Foreskin fibroblast (primary cell): ENCODE measurements at places on chromosomes 4 and X.

DNA sequence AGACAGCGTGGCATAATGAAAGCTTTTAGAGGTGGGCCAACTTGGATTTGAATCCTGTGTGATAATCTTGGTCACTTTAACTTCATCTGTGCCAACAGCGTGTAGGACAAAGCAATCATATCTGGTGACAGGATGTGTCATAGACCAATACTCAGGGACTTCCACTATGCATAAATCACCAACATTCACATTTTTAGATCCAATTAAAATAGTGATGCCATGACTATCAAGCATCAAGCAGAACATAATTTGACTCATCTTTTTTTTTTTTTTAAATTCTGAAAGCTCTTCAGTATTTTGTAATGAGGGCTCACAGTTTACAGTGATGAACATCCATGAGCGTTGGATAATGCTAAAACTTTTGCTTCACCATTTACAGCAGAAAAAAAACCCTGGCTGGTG is 27.3 kb upstream of the RAPGEF2 start:
- DNase-seq: peak; percentile 56

GRCh38 chr4:141637565-141637964 is 1.2 kb downstream of the IL15 start:
- no peak for DNase-seq

- DNase-seq: no peak
These were observed 480.2 kb downstream of the SMARCA1 start for GRCh38 chrX:129043138-129043537.

GRCh38 chr4:26085551-26085950 is 171.5 kb downstream of the SMIM20 start:
- peak; percentile 47 for DNase-seq

DNA sequence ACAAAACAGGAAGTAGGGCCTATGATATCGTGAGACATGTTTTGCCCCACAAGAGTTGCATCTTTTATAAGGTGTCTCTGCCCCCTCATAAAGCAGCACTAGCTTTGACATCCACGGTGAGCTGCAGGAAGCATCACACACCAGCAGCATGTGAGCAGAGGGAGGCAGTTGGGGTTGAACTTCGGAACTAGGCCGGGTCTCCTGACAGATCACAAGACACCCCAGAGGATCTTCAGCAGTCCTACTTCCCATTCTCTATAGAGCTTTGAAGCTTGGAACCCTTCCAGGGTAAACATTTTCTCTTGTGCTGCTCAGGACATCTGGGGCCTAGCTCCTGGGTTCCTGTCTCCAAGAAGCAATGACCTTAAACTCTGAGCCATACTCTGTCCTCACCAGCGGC is 27.5 kb downstream of the YY2 start:
- no peak for DNase-seq

DNA sequence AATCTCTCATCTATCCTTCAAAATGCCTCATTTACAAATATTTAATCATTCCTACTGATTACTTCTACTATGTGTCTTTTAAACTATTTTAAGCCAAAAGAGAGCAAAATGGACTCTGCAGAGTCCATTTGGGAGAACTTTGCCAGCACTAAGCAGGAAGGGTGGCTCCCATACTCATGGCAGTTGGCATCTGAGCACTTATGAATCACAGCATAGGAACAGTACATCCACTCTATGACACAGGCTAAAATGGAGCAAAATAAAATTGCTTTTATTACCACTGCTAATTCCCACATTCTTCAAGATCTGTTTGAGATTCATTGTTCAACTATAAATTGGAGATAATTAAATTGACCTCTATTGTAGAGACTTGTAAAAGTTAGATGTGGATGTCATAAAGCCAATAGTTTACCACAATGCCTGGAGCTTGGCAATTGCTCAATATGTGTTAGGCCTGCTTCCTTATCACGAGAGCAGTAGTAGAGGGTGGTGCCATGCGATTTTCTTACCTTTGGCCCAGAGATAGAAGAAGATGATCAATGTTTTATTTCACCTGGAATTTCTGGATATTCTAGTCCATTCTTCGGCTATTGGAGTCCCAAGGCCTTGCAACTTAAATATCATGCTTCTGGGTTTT is 19.1 kb downstream of the HPGD start:
- peak; percentile 39 for DNase-seq

- DNase-seq: no peak
These were observed 32.4 kb downstream of the SLC2A9 start for GRCh38 chr4:9988933-9989332.

DNA sequence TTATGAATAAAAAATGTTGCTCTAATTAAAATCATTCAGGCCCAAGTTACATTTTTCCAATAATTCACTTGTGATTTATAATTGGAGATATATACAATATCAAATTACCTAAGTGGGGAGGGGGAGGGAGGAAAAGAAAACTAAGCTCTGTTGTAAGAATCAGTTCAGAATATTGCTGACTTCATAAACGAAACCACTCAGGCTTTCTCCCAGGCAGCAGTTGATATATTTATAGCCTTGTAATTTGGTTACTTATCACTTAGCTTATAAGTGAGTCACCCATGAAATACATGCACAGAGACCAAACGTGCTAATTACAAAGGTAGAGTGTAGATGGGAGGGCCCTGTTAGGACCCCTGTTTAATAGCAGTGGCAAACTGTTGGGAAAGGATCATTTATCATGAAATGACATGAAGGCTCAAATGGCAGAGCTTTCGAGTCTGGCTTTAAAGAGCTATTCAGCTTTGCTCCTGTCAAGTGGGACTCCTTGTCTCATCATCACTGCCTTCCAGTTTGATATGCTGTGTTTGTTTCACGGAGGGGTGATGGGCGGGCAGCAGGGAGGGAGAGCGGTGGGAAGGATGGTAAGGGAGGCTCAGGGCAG is 105.6 kb upstream of the PGRMC2 start:
- no peak for DNase-seq

DNA sequence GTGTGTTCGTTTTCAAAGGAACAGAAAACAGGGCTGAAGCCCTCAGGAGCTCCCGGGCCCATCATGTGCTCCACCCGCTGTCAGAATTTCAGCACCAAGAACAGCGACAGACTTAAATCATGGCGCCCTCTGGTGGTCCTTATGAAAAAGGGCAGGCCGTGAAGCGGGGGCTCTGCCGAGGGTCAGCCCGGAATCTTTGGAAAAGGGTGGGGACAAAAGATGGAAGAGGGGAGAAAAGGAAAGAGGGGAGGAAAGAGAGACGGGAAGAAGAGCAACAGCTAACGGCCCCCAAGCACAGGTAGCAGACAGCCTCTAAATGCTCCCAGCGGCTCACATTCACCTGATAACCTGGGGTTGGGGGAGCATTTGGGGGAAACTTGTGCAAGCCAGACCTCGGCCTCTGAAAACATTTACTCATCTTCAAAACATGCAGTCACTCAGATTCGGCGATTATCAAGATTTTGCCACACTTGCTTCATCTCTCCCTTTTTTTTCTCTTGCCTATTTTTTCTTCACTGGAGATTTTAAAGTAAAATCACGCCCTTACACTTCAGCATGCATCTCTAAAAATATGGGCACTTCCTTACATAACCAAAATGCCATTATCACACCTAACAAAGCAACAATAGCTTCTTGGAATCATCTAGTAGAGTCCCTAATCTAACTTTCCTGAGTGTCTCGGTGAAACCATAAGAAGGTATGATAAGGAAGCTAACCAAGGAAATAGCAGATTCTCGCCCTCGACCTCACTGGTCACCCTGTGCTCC is 28.1 kb upstream of the MAN2B2 start:
- DNase-seq: peak; percentile 77

- DNase-seq: peak; percentile 12
These were observed 651.6 kb upstream of the PITX2 start for GRCh38 chr4:111274486-111274885.

- no peak for DNase-seq
These were observed 213.5 kb downstream of the GUCY2F start for GRCh38 chrX:109268340-109268739.

DNA sequence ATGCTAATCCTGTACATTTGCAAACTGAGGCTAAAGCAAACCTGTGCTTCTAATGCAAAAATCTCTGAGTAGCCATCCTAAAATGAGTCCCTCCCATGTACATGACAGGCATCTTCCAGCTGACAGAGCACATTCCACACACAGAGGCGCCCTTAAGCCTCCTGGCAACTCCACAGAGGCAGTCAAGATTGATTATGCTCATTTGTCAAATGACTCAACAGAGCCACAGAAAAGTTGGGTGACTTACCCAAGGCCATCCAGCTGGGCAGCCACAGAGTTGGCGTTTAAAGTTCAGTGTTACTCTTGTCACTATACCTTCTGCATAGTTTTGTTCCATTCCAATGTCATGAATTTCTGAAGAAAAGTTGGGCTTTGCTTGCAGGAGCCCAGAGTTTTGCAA is 394.6 kb upstream of the FGF13 start:
- DNase-seq: peak; percentile 29

GRCh38 chr4:83712890-83713289 is 177.0 kb downstream of the GPAT3 start:
- no peak for DNase-seq

- DNase-seq: no peak
These were observed 156.3 kb downstream of the BCOR start for GRCh38 chrX:39941332-39941920.

DNA sequence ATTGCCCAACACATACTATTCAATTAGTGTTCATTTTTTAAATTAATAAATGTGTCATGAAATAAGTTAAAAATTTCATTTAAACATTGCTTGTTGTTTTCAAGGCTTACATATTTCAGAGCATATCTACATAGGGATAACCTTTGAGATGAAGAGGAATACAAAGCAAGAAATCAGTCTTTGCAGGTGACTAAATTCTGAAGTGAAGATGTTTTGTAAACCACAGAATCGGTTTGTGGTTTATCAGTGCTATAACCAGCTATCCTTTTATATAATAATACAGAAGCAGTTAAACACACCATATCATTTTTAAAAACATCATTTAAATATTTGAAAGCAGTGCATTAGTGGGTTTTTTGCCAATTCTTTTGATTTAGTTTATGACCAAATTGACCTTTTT is 26.9 kb downstream of the FAM241A start:
- DNase-seq: no peak

GRCh38 chrX:64093761-64094160 is 111.7 kb downstream of the AMER1 start:
- DNase-seq: peak; percentile 14

GRCh38 chr4:22456291-22456690 is 59.6 kb downstream of the ADGRA3 start:
- no peak for DNase-seq

DNA sequence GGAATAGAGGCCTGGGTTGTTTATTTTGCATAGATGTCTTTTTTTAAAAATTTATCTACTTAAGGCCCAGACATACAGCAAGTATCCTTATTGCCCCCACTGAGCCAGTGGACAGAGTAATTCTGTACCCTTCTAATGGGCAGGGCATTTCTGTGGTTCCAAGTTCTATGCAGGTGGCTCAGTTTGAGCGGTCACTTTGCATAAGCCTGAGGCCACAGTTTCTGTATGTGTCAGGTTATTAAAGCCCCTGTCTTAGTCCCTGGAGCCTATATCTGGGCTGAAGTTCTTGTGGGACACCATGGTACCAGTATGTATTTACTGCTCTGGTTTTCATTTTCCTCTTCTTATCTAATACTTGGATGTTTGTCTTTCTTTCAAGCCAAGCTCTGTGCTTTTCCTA is 168.8 kb downstream of the MID1IP1 start:
- no peak for DNase-seq

GRCh38 chrX:30150196-30150895 is 65.0 kb upstream of the MAGEB2 start:
- DNase-seq: no peak

GRCh38 chr4:39118034-39118658 is 56.1 kb downstream of the KLHL5 start:
- DNase-seq: no peak

DNA sequence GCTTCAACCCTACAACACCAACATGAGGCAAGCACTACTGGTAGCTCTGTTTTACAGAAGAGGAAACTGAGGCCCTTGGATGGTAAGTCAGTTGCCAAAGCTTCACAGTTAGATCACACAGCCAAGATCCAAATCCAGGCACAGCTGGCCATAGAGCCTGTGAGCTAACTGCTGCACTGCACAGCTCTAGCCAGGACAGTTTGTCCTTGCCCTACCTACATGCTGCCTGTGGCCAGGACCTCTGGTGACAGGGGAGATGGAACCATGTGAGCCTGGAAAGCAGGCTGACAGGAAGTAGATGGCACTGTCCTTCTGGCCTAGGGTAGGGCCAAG is 257.8 kb downstream of the FBXW7 start:
- DNase-seq: no peak

GRCh38 chrX:22686138-22686541 is 313.6 kb upstream of the DDX53 start:
- DNase-seq: peak; percentile 67

- DNase-seq: no peak
These were observed 161.1 kb downstream of the RBM46 start for GRCh38 chr4:154942176-154942575.

DNA sequence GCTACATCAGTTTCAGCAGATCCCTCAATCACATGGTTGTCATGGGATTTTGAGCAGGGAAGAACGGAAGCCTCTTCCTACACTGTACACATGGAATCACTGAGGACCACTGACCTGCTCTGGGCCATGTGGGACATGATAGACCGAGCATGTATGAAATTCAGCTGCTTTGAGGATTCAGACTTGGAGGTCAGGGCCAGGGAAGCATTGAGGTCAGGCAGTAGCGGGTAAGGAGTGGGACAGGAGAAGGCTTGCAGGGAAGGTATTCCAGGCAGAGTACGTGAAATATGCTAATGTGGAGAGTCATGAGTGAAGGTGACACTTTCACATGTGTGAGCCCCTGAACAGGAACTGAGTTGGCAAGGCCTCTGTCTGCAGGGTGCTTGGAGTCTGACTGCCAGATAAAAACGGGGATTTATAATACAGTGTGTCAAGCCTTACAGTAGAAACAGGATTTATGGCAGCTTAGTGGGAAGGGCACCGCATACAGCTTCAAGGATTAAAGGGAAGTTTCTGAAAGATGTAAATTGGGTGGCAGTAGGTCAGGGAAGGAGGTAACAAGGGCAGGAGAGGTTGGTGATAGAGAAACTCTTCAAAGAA is 111.7 kb downstream of the STK32B start:
- no peak for DNase-seq

GRCh38 chrX:123610915-123611314 is 121.9 kb downstream of the THOC2 start:
- no peak for DNase-seq

- DNase-seq: no peak
These were observed 240.7 kb downstream of the DCLK2 start for GRCh38 chr4:150318971-150319370.

- DNase-seq: peak; percentile 33
These were observed 315.6 kb downstream of the ARHGAP24 start for GRCh38 chr4:85790582-85790981.

DNA sequence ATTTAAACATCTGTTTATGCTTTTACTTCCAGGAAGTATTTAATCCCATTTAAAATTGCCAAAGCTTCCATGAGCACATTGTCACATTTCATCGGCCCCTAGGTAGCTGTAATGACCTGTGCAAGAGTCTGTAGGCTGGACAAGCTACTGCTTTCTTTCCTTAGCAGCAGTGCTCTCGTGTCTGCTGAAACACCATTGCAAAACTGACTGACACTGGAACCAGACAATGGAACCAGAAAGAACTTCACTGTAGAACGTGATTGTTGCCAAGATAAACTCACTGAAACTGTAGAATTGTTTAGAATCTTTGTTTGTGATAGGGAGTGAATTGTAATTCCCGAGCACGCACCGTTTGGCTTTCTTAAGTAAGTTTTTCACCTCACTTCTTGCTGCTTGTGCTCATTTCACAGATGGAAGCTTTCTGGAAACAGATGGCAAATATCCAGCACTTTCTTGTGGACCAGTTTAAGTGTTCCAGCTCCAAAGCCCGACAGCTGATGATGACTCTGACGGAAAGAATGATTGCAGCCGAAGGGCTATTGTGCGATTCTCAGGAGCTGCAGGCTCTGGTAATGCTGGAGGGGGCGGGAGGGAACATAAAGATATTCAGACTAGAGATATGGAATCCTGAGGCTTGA is 36.9 kb downstream of the EVC start:
- DNase-seq: peak; percentile 98
